HFFc6 (cell line): ENCODE measurements at places on chromosomes 4 and X. TPM values are rescaled to one million over a fixed set of nuclear protein-coding genes. Genes with fewer than 3 reads are reported as not detected.

PASD1 gene
- not detected in 3 replicates for total RNA-seq

PITX2 gene
- 18.0 to 24.6 TPM (median 18.7 TPM) in 3 replicates for total RNA-seq

BRS3 gene
- not detected in 3 replicates for total RNA-seq

TMEM31 gene
- not detected in 3 replicates for total RNA-seq

ASMTL gene
- 24.7 to 33.4 TPM (median 29.6 TPM) in 3 replicates for total RNA-seq

MAGEB2 gene
- not detected in 3 replicates for total RNA-seq

KIF4A gene
- total RNA-seq: 11.8 to 25.4 TPM (median 20.7 TPM) in 3 replicates

CCDC149 gene
- 10.5 to 13.5 TPM (median 12.0 TPM) in 3 replicates for total RNA-seq

GPRIN3 gene
- 0.03 to 0.28 TPM (median 0.16 TPM) in 3 replicates for total RNA-seq
